ENCODE measurements at places on chromosomes 12 and 14.

- no peak for DNase-seq
Measured at GRCh38 chr14:98022541-98023520, 1225.6 kb downstream of the VRK1 start.

- no peak for DNase-seq
Measured at GRCh38 chr12:64531665-64532334, 78.5 kb upstream of the RASSF3 start.

DNA sequence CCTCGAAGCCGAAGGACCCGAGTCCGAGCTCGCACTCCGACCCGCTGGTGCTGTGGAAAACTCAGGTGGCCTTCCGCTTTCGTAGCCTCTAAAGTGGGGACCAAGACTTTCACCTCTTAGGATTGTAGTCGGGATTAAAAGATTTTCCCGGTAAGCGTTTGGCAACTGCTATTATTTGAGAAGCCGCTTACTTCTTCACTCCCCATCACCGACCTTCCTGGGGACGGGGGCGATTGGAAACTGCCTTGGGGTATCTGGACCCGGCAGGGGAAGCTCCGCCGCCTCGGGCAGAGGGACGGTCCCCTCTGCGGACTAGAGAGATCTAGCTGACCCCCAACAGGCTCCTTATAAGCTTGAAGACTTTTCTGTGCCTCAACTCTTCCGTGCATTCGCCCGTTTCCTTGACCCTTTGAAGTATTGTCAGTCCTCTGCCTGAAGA lies 659 bp downstream of the TRAFD1 start:
- DNase-seq: no peak

DNA sequence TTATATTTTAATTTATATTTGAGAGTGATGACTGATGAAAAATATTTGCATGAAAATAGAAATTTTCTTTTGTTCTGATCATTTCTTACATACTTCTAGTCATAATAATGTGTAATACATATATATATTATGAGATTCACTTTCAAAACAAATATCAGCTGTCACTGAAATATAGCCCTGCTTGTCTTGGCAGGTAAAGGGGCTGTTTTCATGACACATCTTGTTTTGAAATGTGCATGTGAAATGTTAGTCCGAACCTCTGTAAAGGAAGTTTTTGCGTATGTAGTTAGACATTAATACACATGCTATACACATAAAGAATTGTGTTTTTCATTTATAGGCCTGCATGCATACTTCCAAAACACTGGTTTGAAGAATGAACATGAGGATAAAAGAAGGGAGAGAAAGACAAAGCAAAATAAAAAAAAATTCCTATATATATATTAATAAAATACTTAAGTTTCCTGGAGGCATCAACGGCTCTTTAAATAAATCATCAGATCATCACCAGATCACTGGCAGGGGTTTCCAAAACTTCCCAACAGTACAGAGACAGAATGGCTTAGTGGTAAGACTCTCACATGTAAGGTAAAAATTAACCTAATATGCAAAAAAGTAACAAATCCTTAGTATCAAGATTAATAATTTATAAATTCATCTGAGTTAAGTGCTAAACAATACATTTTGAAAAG lies 60.1 kb downstream of the SEL1L start:
- DNase-seq: no peak

DNA sequence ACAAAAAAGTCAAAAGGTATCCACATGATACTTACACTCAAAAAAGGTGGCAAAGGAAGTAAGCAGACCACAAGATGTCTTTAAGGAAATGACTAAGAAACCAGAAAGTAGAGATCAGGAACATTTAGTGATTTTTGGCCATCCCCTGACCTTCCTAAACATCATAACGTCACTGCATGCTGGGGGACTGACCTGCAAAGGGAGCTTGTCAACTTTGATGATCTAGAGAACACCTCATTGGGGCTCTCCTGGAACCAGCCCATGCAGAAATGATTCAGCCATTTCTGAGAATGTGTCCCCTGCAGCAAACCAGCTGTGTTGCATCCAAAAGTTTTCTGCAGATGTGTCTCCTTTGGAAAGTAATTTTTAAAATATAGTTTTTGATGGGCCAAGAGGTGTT lies 152.2 kb upstream of the RASSF8 start:
- no peak for DNase-seq

GRCh38 chr14:74956280-74957072 lies 1.1 kb upstream of the PGF start:
- DNase-seq: no peak

DNA sequence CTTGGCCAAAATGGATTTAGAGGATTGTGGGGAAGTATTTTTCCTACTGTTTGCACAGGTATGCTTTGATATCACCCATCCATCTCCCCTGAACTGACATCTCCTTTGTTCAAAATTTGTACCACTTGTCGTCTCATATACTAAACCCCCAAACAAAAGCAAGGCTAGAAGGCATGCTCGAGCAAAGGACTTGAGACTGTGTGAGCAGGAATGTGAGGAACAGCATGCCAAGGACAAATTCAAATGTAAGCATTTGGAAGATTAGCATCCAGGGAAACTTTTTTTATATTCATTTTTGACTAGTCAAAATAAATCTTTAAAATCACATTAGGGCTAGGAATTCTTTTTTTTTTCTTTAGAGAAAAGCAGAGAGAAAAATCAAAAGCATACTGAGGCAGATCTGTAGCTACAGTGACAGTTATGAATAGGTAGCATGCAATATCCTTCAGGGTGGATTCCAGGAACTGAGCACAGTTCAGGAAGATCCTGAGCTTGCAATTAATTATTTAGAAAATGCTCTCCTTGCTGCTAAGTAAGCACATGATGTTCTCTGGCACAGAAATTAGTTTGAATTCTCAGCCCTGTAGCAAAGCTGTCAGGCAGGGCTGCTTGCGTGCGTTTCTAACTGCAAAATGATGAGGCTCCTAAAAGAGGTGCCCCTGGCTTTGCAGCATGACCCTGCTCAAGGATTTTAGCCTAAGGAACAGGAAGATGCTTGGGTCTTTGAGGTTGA lies 327.7 kb downstream of the LRIG3 start:
- DNase-seq: no peak

DNA sequence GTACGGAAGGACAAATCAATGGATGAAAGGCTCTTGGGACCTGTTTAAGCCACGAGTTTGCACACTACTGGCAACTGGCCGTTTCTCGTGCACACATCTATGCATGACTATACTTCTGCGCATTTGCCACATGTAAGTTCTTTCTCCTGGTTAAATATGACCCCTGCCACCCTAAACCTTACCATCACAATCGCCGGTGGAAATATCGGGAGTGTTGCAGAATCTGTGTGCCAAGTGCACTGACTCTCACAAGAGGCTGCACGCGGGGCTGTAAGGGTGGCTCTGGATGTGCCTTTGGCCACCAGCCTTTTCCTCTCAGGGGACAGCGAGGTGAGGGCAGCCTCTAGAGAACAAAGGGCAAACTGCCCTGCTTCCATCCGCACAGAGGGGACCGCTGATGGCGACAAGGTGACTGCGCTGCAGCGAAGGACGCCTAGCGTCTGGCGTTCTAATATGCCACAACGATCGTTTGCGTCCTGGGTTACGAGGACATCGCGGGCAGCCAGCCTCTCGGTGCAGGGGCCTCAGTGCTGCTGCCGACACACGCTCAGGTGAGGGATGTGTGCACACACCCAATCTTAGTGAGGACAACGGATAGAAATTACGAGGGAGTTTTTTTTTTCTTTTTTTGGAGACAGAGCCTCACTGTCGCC lies 232.2 kb downstream of the PCNX1 start:
- peak; percentile 54 for DNase-seq

- no peak for DNase-seq
Measured at GRCh38 chr14:94599656-94600004, 12.6 kb upstream of the SERPINA3 start.

DNA sequence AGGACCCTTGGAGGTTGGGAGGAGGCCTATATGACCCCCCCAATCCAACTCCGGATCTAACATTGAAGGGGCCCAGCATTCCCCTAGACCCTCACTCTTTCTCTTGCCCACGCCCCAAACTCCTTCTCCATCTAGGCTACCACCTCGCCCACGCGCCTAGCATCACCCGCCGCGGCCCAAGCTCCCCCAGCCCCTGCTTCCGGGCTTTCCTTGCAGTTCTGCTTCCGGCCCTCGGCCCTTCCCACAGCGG lies 445 bp downstream of the CERS5 start:
- DNase-seq: no peak

DNA sequence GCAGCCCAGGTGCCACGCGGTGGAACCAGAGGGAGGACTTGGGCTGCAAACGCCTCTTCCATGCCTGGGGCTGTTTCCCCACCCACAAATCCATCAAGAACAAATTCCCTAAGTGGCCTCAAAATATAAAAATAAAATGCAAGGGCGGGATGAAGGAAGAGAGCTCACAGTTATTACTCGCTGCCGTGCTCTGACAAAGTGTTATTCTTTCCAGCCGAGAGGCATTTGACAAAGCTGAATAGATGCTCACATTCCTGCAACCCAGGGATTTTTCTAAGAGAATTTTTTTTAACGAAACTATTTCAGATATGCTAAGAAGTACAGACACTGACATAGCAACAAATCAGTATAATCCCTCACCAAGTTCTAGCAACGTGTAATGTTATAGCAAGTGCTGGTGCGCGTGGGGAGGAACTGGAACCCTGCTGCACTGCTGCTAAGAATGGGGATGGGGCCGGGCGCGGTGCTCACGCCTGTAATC lies 70.7 kb downstream of the SCARB1 start:
- no peak for DNase-seq

DNA sequence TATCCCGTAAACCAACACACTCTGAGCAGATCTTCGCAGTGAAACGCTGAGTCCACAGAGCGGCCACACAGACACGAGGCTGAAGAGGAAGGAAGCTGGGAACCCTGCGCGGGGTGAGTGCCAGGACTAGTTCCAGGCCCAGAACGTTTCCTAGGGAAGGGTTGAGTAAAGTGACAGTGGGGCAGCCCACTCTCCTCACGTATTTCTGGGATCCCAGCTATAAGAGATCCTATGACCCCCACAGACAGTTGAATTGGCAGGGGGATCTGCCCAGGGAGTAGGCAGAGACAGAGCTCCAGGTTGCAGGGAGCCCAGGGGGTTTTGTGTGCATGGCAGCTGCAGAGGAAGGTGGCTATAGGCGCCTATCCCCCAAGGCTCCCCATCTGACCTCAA lies 51.1 kb downstream of the GTF2A1 start:
- DNase-seq: no peak

DNA sequence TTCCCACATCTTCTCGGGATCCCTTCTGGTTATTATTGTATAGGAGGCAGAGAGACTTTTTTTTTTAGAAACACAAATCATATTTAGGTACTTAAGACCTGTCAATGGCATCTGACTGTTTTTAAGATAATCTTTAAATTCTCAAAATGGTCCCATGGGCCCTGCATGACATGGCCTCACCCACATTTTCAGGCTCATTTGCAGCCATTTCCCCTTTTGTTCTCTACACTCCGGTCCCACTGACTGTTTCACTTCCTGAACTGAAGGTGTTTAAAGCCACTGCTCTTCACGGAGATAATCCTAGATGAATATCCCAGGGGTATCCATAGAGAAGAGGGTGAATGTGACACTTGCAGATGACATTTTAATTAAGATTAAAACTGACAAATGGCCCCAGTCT lies 12.3 kb upstream of the C12orf71 start:
- DNase-seq: no peak
